Osteoblast (primary cell): ENCODE measurements at places on chromosomes 7 and 10.

- DNase-seq: no peak
Observed at GRCh38 chr7:134184767-134185166, 57.6 kb downstream of the LRGUK start.

DNA sequence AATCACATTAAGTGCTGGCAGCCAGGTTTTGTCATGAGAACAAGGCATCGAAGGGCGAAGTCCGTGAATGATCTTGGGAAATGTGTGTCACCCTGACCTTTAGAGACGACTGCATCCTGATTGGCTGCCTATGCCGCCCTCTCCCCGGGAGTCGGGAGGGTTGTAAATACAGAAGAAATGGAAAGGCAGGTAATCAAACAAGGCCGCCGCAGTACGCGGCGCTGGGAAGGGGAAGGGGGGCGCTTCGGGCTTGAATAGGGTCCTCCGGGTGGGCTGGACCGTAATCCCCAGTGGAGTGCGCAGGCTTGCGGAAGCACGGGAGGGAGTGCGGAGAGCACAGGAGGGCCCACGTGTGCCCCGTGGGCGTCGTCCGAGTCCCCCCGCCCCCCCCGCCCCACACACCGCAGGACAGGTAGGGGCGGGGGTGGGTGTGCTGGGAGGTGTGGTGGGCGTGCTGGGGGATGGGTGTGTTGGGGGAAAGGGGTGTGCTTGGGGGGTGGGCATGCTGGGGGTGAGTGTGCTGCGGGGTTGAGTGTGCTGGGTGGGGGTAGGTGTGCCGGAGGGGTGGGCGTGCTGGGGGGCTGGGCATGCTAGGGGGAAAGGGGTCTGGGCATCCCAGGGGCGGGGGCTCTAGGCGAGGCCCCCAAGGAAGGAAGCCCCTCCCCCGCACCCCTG, 169.4 kb downstream of the ARHGAP12 start:
- DNase-seq: peak; percentile 67

GRCh38 chr10:28796606-28797512, 119.5 kb downstream of the BAMBI start:
- DNase-seq: peak; percentile 68

GRCh38 chr10:59012839-59013238, 163.6 kb upstream of the PHYHIPL start:
- no peak for DNase-seq

- DNase-seq: no peak
Observed at GRCh38 chr10:29343607-29344038, 54.8 kb downstream of the LYZL1 start.

DNA sequence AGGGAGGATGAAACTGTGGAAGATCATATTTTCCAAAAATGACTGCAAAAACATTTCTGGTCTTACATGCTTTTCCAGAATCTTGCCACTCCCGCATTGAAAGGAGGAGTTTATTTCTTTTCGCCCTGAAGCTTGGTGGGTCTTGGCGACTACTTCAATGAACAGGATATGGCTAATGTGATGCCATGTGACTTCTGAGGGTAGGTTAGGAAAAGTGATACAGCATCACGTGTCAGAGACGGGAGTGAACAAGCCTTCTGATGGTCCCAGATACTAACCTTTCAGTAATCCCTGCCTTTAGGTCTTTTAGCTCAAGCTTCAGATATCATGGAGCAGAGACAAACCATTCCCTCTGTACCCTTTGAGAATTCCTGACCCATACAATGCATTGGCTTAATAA, 192.2 kb upstream of the HPS1 start:
- DNase-seq: no peak

DNA sequence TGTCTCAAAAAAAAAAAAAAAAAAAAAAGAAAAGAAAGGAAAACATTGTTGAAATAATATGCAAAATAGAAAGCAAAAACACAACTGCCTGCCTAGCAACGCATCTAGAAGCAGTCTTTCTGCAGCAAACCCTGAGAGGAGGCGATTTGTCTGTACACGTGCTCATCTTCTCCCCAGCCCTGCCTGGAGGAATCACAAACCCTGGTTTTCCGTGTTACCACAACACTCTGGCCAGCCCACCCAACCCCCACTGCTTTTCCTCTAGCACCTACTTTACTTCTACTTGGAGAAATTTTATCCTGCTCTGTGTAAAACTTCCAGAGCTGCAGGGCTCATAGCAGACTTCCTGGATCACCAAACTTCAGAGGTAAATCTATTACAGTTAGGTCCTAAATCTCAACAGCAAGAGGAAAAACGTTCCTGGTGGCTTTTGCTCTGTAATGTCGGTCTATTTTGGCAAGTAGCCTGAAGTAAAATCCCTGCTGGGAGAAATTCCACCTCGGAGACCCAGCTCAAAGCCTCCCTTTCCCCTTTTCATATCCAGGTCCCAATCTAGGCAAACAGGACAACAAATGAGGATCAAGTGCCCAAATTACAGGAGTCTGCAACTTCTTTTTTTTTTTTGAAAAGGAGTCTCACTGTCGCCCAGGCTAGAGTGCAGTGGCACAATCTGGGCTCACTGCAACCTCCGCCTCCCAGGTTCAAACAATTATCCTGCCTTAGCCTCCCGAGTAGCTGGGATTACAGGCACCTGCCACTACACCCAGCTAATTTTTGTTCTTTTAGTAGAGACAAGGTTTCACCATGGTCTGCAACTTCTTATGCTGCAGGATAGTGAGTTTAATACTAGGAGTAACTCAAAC, 91.6 kb downstream of the DNMBP start:
- DNase-seq: no peak

DNA sequence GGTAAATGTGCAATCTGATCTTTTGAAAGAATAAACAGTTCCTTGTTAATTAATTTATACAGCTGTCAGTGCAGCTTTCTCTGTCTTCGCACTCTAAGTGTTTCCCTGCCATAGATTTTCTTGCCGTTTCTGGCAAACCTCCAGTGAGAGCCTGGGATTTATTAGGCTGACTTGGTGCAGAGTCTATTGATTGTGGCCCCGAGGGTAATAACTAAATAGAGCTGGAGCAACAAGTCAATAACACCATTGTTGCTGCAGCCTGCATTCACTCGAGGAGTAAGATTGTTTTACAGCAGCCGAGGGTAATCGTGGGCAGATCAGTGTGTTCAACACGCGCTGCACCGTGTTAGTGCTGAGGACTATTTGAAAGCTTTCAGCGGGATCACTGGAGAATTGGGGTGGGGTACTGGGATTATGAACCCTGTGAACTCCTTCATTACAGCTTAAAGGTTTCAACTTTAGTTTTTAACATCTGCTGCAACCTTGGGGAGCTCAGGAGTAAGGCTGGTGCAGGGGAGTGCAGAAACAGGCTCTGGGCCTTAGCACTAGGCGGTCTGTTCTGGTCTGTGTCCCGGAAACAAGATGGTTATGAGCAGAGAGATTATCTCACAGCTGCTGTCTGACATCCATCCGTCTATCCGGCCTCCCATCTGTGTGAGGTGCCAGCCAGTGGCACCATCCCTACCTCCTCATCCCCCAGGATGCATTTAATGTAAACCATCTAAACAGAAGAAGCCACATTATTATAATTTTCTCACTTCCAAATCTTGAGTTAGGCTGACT, 174.0 kb upstream of the TCF7L2 start:
- no peak for DNase-seq
